ENCODE measurements at places on chromosomes 4 and X.

DNA sequence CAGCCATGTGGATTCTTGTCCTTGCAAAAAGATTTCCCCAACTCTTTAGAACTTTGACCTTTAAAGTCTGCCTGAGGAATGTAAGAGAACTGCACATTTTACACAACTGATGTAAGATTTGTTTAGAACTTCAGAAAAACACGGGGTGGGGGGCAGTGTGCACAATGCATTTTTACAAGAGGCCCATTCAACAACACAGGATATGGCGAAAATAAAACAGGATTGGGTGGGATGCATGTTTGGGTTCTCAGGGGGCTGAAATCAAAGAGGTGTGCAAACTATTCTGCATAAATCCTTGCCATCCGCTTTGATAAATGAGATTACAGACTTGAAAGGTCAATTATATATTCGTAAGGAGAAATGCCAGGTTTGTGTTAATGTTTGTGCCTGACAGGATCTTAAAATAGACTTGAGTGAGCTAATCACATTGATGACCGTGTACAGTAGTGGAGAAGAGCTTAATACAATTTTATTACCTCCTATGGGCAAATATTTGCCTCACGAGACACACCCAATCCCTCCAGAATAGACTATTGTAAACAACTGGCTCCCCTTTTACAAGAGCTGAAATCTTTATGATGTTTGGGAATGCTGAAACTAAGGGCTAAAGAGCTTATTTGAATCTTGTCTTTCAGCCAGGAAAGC is 184.1 kb upstream of the LEF1 start:
- no peak for DNase-seq

- DNase-seq = no peak
Observed at GRCh38 chr4:25991340-25991739, 77.3 kb downstream of the SMIM20 start.

- no peak for DNase-seq
Observed at GRCh38 chrX:84168574-84168973, 19.4 kb downstream of the RPS6KA6 start.

DNA sequence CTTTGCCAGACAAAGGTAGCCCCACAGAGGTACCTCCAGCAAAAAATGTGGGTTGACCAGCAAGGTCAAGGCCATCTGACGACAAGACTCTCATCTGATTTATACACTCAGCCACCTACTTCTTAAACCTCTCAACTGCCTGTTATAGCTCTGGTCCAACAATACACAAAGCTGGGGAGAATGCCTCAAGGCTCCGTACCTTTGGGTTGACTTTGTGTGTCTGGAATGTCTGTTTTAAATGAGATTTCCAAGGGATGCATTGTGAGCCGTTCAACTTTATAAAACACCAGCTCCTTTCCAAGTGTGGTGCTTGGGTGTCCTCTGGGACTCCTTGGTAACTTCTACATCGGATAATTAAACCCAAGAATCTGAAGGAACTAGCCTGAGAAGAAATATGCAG is 167.0 kb upstream of the RPL34 start:
- DNase-seq = no peak

DNA sequence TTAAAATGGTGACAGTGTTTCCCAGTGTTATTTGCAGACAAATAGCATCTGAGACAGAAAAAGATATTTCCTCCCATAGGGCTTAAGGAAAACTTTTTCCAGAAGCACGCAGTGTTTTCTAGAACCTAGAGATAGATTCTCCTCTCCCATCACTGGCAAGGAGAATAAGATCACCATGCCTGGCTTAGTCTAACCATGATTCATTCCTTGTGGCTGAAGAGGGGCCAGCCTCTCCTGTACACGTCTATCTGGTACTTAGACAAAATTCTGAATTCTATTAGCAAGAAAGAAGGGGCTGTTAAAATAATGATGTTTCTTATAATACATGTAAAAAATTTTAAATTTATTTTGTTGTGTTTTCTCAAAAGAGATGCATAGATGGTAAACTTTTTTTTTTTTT is 296.1 kb upstream of the LDB2 start:
- no peak for DNase-seq

DNA sequence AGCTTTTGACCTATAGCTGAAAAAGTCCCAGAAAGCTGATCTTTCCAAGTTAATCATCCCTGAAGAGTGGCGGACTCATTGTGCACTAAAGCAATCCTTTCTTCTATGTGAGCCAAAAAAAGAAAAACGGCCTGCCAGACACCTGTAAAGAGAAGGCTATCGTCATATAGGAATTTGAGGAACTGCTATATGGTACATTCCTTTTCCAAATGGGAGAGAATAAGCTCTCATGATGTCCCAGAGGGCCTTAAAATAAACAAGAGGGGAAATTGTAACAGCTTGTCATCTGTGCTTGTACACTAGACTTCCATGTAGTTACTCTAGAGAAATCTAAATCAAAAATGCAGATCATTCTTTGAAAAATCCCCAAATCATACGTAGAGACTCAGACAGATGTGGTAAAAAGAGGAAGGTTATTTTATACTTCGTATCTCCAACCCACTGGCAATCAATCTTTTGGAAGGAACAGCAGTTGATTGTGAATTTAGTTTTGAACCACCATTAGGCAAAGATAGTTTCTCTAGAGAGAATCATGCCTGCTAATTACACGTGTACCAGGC is 26.1 kb downstream of the GPR174 start:
- no peak for DNase-seq

- DNase-seq = no peak
Observed at GRCh38 chr4:60657807-60658206, 542.3 kb upstream of the ADGRL3 start.

DNA sequence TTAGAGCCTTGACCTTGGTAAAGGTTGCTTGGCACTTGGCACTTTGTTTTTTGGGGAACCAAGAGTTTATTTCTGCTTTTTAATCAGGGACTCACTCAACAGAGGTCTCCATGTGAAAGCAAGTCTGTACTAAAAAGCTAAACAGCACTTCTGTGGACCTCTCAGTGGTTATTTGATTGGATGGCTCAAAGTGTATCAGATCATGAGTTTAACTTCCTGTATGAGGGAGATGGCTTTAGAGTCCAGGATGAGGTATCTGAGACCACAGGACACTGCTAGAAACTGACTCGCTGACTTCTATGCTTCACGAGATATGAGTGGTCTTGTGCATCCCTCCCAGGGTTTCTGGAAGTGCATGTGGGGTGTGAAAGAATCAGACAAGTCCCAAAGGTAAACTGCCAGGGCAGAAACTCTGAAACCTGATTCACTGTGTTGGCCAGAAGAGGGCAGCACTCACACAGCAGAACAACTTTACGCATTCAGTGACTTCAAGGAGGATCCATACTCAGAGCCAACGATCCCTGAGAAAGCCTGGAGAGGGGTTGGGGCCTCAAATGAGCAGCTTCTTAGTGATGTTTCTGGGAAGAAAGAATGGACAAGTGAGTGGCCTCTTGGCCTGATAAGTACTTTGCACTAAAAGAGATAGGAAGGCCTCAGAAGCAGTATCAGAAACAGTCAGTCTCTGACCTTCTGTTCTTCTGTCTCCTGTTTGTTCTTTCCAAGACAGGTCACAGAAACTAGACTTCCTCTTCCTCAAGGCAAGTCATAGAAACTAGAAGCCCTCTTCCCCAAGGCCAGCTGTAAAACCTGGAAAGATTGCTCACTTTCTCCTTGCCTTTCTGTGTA is 220.3 kb upstream of the CXCL13 start:
- peak; percentile 79 for DNase-seq

DNA sequence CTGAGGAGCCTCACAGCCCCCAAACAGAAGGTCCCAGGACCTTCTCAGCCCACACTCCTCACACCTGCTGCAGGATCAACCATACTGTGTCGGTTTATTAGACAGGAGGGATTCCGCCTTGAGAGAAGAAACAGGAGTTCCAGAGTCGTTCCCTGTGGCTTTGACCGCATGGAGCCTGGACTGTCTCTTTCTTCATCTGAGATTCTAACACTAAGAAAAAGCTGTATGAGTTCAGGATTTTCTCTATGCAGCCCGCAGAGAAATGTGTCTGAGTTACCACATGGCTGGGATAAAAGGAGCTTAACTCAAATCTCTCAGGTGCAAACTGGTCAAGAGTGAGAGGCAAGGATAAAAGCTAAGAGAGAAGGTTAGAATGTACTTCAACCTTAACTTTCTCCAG is 126.7 kb downstream of the AFAP1 start:
- no peak for DNase-seq

Data from myocyte (in vitro differentiated cells).